ENCODE measurements at places on chromosomes 16 and 17.

GRCh38 chr17:78313735-78314648, 45.9 kb downstream of the SOCS3 start:
- DNase-seq, result no peak

- DNase-seq, result no peak
Observed at GRCh38 chr17:56121191-56122051, 31.9 kb upstream of the ANKFN1 start.

DNA sequence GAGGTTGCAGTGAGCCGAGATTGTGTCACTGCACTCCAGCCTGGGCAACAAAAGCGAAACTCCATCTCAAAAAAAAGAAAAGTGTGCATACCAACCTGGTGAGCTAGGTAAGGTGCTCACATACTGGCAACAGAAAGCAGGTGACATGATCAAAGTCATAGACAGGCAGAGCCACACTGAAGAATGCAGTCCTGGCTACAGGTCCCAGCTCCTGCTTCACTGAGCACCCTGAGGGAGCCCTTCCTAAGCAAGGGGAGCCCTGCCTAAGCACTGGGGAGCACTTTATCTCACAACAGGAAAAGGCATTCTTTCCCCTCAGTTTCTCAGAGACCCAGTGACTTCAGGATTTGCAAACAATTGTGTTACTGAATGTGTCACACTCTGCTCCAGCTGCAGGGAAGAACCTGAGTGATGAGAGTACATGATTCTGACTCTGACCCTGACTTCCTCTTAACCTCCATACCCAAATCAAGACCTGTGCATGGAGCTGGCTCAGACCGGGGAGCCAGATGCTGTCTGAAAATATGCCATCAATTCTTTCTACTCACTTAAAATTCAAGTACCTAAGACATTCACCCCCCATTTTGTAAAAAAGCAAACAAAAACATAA, 40.5 kb downstream of the ANKRD11 start:
- no peak for DNase-seq

- no peak for DNase-seq
Observed at GRCh38 chr17:896953-897661, 82.5 kb downstream of the NXN start.

GRCh38 chr17:51078009-51078592, 42.6 kb downstream of the SPAG9 start:
- DNase-seq, result no peak

DNA sequence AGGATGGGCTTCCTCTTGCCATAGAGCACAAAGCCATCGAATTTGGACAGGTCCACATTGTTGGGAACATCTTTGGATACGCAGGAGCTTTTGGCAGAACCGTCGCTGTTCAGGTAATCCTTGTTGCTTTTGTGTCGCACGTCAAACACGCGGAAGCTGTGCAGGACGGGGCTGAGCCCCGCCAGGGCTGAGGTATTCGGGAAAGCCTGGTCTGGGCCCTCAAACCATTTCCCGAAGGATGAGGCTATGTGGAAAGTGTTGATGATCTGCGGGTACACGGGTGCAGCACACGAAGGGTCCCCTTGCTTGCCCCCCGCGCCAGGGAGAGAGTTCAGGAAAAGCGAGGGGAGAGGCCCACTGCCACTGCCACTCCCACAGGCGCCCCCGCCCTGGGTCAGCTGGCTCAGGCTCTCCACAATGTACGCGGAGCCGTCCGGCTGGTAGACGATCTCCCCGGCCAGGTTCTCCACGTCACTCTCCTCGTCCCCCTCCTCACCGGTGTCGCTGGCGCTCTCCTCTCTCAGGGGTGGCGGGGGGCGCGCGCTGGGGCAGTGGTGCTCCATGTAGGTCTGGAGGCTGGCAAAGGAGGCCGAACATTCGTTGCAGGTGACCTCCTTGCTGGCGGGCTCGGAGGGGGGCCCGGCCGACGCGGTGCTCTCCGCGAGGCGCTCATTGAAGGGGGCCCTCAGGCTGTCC, 88.5 kb downstream of the ZFHX3 start:
- no peak for DNase-seq

GRCh38 chr17:66692421-66692690, 142.6 kb upstream of the CACNG5 start:
- DNase-seq, result no peak

DNA sequence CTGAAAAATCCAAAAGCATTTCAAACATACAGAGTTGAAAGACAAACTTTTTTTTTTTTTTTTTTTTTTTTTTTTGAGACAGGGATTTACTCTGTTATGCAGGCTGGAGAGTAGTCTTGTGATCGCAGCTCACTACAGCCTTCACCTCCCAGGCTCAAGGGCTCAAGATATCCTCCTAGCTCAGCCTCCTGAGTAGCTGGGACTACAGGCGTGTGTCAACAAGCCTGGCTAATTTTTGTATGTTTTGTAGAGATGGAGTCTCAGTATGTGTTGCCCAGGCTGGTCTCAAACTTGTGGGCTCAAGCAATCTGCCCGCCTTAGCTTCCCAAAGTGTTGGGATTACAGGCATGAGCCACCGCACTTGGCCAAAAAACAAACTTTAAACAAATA, 64.2 kb upstream of the KIFC3 start:
- DNase-seq, result no peak

DNA sequence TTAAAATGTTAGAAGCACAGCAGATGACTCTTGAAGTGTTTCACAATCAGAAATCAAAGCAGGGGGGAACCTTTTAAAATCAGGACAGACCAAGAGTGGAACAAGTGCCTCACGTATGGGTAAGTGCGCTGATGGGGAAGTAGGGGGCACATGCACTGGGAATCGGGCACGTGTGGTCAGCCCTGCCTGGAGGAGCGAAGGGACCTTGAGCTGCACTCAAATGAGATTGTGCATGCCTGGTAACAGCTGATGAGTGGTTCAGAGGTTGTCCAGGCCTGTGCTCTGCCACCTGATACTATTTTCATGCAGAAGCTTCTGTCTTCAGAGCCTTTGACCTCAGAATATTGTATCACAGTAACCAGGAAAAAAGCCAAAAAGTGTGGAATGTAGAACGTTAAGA, 13.7 kb upstream of the XYLT2 start:
- no peak for DNase-seq

DNA sequence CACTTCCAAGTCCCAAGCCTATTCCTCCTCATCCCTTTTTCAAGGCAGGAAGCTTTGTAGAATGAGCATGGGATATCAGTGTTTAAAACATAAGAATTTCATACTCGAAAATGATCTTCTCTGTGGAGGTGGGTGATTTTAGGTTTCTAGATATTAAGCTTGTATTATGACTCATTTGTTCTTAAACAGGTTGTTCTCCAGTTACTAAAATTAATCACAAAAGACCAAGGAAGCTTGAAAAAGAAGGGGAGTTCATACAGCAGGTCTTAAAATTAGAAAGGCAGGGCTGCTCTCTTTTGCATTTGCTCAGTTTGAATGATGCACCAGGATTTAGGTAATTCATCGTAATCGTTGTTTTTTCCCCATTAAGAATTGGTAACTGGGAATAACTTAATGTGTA, 208.7 kb downstream of the PRKCA start:
- DNase-seq, result no peak

- DNase-seq, result no peak
Observed at GRCh38 chr16:60810250-60810649, 1226.0 kb downstream of the CDH8 start.

DNA sequence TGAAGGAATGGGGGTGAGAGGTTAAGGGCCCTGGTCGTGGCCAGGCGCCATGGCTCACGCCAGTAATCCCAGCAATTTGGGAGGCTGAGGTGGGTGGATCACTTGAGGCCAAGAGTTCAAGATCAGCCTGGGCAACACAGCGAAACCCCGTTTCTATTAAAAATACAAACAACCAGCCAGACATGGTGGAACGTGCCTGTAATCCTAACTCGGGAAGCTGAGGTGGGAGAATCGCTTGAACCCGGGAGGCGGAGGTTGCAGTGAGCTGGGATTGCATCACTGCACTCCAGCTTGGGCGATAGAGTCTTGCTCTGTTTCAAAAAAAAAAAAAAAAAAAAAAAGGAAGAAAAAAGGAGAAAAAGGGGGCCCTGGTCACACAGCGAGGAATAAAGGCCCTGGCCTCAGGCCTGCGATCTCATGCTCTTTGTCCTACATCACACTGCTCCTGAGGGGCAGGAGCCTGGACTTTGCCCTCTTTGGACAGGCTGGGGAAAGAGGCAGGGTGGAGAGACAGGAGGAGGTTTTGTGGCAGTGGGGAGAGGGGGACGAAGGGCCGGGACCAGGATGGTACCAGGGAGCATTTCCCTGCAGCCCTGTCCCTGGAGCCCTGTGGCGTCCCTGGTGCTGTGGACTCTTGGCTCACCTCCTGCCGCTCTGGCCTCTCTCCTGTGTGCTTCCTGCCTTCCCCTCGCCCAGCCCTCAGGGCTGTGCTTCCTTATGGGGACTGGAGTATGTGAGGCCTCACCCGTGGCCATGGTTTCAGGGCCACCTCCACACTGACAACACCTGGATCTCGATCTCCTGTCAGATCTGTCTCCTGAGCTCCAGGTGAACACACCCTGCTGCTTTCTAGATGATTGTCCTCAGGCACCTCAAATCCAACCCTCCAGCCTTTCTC, 19.7 kb upstream of the SLC25A19 start:
- no peak for DNase-seq

DNA sequence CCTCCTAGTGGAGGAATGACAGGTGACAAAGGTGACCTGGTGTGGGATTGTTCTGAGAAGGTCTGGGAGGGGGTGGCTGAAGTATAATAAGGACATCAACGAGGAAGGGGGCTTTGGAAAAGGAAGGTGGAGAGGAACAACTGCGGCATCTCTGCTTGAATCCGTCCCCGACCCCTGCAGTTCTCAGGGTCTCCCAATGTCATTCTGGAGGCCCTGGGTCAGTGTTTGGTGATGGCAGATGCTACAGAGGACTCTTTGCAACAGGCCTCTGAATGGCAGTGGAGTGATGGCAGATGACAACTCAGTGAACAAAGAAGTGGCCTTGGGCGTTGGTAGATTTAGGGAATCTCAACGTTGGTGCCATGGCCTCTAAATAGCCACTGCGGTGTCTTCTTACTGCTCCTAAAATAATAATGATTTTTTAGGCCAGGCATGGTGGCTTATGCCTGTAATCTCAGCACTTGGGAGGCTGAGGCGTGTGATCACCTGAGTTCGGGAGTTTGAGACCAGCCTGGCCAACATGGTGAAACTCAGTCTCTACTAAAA, 1.3 kb downstream of the ENGASE start:
- no peak for DNase-seq

- DNase-seq, result no peak
Observed at GRCh38 chr17:80927791-80928216, 63.8 kb upstream of the CHMP6 start.

Data from caudate nucleus (tissue), 63 donors.